Stimulated activated CD4-positive, alpha-beta T cell treated with anti-CD3 and anti-CD28 coated beads, Interleukin-1b, Interleukin-23, amount 100 ng/mL, for 4 hours (primary cell): ENCODE measurements at places on chromosomes 6 and 20.
A peak's percentile ranks its signal among the peaks of the same experiment; 100 is the strongest.

GRCh38 chr6:7697432-7697819 is 28.5 kb upstream of the BMP6 start:
- no peak for DNase-seq

- DNase-seq, result no peak
Measured at GRCh38 chr6:113564371-113565171, 292.6 kb upstream of the MARCKS start.

DNA sequence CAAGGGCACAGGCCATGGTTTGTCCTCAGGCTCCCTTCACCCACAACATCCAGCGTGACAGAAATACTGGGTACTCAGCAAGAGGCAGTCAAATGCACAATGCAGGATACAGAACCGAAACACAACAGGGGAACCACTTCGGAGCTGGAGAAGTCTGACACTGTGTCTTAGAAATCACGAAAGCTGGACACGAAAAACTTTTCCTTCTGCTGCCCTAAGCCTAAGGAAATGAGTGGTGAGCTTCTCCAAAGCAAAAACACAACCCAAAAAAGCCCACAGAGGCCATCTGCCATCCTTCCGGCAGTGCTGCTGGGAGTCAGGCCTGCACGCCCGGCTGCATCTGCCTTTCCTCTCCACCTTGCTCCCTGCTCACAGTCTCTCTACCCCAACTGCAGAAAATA is 106.3 kb downstream of the SLC23A2 start:
- no peak for DNase-seq

GRCh38 chr6:56393615-56394612 is 146.5 kb upstream of the COL21A1 start:
- DNase-seq, result no peak

DNA sequence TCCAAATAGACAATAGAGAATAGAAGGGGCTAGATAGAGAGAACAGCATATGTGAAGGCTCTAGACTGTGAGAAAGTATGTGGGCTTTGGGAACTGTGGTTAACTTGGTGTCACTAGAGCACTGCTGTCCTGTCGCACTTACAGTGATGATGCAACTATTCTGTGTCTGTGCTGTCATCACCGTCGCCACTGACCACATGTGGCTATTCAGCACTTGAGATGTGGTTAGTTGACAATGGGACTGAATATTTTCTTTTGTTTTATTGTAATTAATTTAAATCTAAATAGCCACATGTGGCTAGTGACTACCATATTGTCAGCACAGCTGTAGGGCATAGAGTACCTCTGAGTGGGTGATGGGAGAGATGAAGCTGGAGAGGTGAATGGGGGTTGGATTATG is 39.0 kb upstream of the IFNGR1 start:
- no peak for DNase-seq

DNA sequence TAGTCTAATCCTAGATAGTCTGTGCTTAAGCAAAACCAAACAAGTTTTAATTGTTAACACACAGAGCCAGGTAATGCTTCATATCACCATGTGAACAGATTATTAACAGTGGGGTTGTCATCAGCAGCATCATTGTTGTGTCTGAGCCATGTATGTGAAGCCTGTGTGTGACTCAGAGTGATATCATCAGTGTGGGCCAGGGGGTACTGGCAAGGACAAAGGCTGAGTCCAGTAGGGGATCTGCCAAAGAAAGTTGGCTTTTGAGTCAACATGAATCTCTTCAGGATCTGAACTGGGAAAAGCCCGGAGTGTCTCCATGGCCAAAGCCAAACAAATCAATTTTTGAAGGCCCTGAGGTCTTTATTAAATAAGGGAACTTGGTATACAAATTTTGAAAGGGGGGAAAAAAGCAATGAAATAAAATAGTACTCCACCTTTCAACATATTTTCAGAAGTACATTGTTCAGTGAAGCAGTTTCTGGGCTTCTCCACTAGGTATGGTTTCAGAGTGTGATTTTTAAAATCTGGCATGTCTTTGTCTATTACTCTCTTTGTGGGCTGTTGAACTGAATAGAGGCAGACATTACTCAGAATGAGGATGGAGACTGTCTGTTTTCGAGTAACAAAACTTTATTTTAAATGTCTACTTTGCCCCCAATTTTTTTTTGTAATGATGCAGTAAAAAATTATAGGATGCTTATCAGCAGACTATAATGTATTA is 444.2 kb upstream of the JAG1 start:
- DNase-seq, result no peak

- no peak for DNase-seq
Measured at GRCh38 chr6:206264-206663, 86.0 kb upstream of the DUSP22 start.

GRCh38 chr6:81948861-81949260 is 196.4 kb upstream of the TENT5A start:
- no peak for DNase-seq

DNA sequence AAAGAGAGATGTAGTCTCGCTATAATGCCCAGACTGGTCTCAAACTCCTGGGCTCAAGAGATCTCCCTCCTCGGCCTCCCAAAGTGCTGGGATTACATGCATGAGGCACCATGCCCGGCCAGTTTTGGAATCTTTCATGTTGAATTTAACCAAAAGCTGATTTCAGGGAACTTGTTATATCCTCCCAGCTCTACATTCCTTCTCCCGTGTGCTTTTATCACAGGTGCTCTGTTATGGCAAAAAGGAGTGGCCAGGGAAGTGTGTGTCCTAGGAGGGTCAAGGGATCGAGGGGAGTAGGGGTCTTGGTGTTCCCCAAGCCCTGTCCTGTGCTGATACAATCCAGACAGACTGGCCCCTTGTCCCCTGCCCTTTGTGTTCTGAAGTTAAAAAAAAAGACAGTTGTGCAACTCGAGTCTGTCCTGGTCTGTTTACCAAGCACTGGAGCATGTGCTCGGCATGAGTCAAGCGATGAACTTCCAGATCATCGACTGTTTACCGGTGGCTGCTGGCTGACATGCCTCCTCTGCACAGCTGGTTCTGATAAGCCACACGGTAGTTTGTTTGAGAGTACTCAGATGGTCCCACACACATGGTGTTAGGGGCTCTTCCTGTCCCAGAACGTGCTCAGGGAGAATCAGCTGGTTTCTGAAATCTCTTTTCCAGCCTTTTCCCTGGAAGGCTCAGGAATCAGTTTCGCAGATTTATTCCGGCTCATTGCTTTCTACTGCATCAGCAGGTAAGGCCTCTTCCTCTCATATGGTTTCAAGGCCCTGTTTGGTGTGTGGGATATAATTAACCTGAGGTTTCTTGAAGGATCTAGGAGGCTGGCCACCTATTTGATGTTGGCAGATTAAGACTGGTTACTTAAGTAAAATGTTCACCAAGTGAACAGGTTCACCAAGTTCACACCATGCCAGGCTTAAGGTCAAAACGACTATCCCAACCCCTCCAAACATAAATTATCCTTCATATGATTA is 52.6 kb upstream of the NAA20 start:
- no peak for DNase-seq

GRCh38 chr6:56915832-56916231 is 39.1 kb upstream of the BEND6 start:
- DNase-seq, result no peak

DNA sequence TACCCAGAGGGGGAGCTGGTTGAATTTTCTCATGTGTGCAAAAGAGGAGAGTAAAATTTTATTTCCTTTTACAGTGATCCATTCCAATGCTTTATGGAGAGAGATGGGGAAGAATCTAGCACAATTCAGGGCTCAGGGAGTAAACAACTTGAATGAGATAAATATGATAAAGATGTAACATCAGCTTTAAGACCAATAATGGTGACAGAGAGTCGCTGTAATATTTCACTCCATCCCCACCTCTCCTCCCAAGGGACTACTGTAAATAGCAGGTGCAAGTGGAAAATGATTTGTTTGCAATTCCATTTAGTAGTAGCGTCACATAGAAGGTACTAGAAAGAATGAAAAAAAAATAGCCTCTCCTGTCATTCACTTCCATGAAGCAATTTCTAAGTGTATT is 4.8 kb downstream of the CRISP3 start:
- DNase-seq, result no peak

GRCh38 chr6:127382413-127382812 is 39.0 kb upstream of the ECHDC1 start:
- no peak for DNase-seq

DNA sequence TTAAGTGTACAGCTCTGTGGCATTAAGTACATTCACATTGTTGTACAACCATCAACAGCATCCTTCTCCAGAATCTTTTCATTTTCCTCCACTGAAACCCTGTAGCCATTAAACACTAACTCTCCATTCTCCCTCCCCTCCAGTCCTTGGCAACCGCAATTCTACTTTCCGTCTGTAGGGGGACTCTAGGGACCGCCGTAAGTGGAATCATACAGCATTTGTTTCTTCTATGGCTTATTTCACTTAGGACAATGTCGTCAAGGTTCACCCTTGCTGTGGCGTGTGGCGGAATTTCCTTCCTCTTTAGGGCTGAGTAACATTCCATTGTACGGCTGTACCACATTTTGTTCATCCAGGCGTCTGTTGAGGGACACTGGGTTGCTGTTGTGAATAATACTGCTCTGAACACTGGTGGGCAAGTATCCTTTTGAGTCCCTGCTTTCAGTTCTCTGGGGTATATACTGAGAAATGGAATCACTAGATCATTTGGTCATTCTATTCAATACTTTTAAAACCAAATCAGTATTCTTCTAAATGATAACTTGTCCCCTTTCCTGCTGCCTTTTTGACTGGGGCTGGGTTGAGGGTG is 50.7 kb downstream of the PPP1R3G start:
- peak; percentile 25 for DNase-seq

DNA sequence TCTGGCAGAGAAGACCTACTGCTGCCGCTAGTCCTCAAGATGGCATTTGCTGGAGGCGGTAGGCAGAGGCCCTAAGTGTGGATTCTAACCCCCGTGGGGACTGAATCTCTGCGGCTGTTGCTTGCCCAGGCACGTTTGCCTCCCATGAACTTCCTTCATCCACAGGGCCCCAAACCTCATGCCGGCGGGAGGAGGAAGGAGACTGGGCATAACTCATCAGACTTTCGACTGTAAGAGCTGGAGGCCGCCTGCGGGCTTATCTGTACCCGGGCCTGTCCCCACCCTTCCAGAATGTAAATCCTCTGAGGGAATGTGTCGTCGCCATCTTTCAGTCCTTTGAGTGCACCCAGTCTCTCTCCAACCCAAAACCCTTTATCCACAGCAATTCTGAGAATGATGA is 990 bp downstream of the ZFP57 start:
- no peak for DNase-seq
